A549 (cell line): ENCODE measurements at places on chromosomes 13 and 19.

DNA sequence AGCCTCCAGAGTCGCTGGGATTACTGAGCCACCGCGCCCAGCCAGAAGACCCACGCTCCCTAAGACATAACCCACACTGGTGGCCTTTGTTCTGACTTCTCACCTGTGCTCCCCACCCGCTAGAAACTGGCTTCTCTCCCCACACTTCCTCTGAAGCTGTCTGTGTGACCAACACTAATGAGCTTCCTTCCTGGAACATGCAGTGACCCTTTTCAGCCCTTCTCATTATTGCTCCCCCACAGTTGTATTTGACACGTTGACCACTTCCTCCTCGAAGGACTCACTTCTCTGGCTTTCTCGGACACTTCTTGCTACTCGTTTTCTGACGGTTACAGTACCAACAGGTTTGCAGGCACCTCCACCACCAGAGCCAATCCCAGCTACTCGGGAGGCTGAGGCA lies 10.9 kb downstream of the NCR1 start:
- DNase-seq = no peak

DNA sequence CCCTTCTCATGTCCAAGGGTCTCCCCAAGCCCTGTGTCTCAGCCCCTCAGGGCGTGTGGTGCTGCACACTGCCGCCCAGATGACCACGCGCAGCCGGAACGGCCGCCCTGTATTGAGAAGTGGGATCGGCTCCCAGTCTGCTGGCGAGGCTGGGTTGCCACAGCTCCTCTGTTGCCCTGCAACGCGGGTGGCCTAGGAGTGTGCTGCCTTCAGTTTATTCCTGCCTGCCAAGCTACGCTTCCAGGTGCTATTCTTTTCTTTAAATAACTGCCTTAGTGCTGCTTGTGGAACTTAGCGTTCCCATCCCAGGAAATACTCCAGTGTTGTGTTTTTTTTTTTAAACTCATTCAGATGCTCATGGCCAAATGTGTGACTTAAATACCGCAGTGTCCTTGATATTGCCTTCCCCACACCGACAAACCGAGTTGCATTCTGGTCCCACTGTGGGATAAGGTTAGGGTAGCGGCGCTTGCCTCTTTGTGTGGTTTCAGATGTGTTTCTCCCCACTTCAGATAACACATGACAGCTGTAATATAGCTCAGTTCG lies 16.6 kb downstream of the ACTN4 start:
- no peak for DNase-seq

DNA sequence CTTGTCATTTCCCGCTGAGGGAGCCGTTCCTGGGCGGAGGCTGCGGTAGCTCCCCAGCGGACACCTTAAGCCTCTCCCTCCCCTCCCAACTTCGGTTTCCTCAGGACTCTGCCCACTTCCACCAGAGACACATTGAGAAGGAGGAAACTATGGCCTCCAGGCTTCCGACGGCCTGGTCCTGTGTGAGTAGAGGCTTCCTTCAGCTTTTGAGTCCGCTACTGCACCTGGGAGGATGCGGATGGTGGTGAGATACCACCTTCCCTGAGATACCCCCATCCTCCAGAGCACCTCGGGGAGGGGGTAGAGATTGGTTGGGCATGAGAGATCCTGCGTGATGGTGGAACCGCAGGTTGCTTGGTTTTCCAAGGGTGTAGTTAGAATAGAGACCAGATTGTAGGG lies 955 bp downstream of the ZNF274 start:
- no peak for DNase-seq

DNA sequence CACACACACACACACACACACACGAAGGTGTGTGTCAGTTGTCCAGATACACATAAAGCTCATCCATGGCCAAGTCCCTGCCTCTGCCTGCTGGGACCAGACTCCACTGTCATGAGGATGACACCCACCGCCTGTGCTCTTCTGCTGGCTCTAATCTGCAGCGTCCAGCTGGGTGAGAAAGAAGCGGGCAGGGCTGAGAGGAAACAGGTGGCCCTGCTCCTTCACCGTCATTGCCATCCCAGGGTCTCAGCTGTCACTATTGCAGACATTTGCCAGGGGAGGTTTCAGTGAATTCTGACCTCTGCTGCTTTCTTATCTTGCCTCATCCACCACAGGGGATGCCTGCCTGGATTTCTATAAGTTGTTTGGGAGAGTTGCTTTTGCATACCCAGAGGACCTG lies 31.4 kb downstream of the SCGB2B2 start:
- no peak for DNase-seq

DNA sequence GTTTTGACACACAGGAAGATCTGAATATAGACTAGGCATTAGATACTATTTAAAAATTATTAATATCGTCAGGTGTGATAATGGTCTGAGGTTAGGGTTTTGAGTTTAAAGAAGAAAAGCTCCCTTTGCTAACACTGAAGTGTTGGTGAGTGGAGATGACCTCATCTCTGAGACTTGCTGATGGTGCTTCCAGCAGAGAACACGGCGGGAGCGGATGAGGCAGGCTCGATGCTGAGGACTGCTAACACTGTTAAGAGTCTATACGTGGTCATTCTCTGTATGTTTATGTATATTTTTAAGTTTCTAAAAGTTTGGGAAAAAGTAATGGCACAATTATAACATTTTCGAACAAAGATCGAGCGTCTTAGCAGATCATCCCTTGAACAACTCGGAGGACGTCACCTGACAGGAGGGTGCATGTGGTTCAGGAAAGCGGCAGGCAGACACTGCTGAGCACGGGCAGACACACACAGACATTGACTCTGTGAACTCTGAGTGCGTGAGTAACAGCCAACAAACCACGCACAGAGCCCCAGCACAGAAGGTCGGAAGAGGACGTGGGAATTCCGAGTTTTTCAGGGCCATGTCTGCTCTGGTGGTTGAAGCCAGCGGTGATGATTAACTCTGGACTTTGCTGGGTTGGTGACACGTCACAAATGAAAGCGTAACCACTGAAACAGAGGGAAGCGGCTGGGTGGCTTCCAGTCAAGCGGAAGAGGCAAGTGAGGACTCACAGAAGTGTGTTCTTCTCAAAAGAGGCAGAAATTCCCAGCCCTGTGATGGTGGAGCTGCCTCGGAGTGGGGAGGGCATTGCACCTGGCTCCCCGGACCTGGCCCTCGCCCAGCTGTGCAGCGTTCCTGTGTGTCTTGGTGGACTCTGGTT lies 91.9 kb upstream of the TEX29 start:
- no peak for DNase-seq

DNA sequence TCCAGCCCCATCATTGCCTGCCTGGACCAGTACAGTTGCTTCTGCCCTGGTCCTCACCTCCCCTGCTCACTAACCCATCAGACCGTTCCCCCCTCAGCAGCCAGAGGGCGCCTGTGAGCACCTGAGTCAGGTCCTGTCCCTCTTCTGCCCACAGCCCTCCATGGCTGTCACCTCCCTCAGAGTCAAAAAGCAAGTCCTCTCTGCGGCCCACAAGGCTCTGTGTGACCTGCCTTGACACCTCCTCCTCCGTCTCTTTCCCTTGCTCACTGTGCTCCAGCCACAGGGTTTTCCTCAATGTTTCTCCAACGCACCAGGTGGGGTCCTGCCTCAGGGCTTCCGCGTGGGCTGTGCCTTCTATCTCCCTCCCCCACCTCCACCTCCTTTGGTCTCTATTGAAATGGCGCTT lies 29.4 kb upstream of the PTPRS start:
- DNase-seq = peak; percentile 63

DNA sequence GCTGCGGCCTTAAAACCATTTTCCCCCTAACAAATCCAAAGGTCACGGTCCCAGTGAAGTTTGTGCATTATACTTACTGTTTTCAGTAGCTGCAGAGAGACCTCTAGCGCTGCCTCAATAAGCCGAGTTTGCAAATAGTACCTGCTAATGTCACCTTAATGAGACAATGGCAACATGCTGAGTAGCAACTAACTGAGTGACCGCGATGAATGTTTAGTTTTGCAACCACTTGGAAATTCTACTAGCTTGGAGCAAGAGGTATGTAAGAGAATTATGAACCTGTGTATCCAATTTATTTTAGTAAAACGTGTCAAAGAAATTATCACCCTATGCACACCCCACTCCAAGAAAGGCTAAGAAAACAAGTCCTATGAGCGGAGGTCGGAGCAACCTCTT lies 1.2 kb downstream of the KPNA3 start:
- peak; percentile 44 for DNase-seq

DNA sequence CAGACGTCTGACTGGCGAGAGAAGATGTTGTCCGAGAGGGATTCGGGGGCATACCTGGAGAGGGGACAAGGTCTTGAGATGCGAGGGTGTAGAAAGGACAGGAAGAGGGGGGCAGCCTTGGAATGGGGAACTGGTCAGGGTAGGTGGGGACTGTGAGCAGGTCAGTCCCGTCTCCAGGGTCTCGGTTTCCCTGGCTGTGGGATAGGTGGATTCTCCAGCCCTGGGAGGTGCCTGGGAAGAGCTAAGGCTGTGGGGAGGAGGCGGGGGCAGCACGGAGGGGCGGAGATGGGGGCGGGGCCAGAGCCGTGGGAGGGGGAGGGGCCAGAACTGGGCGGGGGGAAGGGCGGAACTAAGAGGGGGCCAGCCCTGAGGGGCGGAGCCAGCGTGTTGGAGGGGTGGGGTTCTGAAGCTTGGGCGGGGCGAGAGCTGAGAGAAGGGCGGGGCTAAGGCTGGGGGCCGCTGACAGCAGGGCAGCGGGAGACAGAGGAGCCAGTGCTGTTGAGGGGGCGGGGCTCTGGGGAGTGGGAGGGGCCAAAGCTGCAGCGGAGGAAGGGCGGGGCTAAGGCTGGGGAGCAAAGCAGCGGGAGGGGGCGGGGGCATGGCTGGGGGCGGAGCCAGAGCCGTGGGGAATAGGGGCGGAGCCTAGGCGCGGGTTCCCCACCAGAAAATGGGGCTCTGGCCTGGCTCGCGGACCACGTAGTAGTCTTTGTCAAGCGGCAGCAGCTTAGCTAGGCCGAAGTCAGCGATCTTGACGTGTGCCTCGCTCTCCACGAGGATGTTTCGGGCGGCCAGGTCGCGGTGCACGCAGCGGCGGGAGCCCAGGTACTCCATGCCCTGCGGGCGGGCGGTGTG lies 9.5 kb upstream of the INSL3 start:
- DNase-seq = peak; percentile 89

- DNase-seq = no peak
These were observed 94.1 kb downstream of the STK24 start for GRCh38 chr13:98482476-98483444.

- peak; percentile 91 for DNase-seq
These were observed 9.8 kb upstream of the CIRBP start for GRCh38 chr19:1259206-1259875.

- DNase-seq = no peak
These were observed 1.9 kb upstream of the PLPPR3 start for GRCh38 chr19:823565-824121.

DNA sequence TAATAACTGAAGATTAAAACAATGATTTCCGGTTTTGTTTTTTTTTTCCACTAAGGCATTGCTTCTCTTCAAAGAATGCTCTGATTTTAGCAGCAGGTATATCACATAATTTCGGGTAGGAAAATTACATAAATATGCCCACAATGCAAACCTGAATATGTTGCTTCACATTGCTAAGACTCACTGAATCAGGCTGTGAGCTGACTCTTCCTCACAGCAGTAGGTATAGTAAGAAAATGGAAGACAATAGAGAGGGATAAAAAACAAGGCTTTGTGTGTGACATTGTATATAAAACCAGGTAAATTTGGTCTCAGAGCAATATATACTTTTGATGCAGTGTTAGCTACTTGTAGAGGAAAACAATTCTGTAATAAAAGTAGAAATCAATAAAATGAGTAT lies 1355.0 kb downstream of the OLFM4 start:
- no peak for DNase-seq

DNA sequence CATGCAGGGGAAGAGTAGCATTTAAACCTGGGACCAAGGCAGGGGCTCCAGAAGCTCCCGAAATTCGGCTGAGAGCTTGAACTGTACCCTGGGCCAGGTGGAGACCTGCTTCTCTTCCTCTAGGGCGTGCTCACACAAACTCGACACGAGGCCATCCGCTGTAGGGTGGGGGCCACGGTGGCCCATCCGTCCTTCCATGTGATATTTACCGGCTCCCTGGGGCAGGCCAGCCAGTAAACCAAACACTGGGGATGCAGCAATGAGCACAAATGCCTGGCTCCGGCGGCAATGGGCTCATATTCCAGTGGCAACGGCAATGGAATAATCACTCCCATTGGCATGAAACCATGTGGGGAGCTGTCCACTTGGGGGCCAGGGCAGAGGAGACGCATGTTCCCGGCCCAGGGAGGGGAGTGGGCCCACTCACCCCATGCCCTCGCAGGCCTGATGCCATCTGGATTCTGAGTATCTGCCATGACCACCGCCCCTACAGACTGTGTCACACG lies 10.8 kb downstream of the SH3GL1 start:
- no peak for DNase-seq

DNA sequence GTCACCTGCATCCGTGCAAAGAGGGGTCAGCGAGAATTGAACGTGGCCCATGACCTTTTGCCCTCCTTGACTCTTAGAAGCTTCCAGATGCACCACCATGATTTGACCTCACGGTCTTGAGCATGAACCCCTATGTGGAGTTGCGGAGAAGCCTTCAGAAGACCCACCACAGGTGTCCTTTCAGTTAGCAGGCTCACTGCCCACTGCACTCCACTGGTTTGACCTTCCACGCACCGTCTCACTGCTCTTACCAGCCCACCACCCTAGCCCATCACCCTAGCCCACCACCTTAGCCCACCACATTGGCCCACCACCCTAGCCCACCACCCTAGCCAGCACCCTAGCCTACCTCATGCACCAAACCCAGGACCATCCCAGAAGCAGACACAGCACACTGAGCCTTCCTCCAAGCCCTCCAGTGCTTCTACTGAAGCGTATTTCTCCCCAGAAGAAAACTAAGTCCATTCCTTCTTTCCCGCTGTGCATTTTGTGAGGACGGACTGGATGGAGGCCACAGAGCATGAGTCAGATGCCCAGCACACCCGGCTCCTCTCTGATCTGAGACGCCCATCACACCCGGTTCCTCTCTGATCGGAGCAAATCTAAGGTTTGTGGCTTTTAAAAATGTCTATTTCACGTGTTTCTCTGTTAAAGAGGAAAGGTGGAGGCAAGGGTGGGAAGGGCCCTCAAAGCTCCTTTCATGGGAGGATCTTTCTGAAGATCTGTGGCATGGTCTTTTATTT lies 45.8 kb downstream of the SOX1 start:
- no peak for DNase-seq

GRCh38 chr13:42525035-42525504 lies 48.9 kb upstream of the TNFSF11 start:
- DNase-seq = peak; percentile 4

DNA sequence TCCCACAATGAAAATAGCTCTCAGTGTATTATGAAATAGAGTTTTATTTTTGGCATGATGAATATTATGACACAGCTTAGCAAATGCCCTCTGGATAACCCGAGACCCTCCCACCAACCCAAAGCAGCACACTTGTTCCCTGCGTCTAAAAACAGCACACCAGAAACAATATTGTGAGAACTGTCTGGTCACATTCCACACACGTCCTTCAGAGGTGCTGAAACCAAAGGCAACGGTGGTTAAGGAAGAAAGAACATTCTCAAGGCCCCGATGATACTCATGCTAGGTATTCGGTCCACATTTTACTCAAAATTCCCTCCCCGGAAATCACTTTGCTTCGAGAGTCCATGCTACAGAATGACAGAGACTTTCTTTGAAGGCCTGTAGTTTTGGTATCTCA lies 156.7 kb downstream of the SLC7A1 start:
- DNase-seq = no peak

- DNase-seq = no peak
These were observed 9.2 kb downstream of the NTN5 start for GRCh38 chr19:48663667-48664066.

GRCh38 chr19:10289167-10289835 lies 451 bp upstream of the ICAM5 start:
- DNase-seq = no peak
